ENCODE measurements at places on chromosomes 6 and 20. TPM values are rescaled to one million over a fixed set of nuclear protein-coding genes. Genes with fewer than 3 reads are reported as not detected.

DNA sequence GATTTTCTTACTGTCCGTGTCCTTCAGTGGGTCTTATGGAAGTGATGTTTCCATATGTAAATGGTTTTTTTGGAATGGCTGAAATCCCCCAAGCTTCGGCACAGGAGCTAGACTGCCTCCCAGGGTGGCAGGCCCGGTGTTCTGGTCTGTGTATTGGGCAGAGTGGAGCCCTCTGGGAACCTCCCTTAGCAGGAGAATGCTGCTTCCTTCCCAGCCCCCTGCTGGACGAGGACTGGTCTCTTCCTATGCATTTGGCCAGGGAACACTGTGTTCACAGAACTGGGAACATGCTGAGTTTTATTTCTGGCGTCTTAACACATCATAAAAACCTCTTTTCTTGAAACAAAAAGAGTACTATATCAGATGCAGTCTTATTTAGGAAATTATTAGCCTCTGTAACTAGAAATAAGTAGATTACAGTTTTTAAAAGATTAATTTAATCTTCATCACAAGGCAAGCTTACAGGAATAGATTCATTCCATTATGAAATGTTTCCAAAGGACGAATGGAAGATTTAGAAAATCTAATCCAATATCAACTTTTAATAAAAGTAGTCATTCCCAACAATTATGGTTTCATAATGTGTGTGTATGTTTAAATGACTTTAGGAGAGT lies 56.6 kb downstream of the SYTL3 start:
- peak; percentile 57 for DNase-seq

DNA sequence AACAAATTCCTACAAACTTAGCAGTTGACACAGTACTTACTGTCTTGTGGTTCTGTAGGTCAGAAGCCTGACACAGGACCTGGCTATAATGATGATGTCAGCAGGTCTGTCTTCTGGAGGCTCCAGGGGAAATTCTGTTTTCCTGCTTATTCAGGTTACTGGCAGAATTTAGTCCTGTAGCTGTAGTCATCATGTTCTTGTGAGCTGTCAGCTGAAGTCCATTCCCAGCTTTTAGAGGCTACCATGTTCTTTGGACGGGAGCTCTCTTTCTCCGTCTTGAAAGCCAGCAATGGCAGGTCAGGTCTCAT lies 99.2 kb downstream of the HIVEP1 start:
- DNase-seq: no peak

- no peak for DNase-seq
Observed at GRCh38 chr6:162151021-162151665, 576.4 kb downstream of the PRKN start.

- no peak for DNase-seq
Observed at GRCh38 chr20:56540415-56540814, 7.4 kb downstream of the FAM209B start.

GRCh38 chr20:21046413-21047070 lies 59.6 kb downstream of the LINC00237 start:
- no peak for DNase-seq

GRCh38 chr20:675453-676314 lies at the start of gene SCRT2:
TSS of gene SCRT2 (minus strand) at chr20:675802. CDS start at chr20:675601, 201 bp downstream.
- peak; percentile 91 for DNase-seq

DNA sequence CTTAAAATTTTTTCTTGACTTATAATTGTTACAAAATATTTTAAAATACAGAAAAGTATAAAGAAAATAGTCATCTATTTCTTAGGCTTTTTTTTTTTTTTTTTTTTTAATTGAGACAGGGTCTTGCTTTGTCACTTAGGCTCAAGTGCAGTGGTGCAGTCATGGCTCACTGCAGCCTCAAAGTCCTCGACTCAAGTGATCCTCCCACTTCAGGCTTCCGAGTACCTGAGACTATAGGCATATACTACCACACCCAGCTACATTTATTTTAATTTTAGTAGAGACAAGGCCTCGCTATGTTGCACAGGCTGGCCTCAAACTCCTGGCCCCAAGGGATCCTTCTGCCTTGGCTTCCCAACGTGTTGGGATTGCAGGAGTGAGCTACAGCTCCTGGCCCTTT lies 5.3 kb upstream of the ACAT2 start:
- no peak for DNase-seq

- DNase-seq: no peak
Observed at GRCh38 chr6:163367497-163368183, 46.9 kb upstream of the QKI start.

DNA sequence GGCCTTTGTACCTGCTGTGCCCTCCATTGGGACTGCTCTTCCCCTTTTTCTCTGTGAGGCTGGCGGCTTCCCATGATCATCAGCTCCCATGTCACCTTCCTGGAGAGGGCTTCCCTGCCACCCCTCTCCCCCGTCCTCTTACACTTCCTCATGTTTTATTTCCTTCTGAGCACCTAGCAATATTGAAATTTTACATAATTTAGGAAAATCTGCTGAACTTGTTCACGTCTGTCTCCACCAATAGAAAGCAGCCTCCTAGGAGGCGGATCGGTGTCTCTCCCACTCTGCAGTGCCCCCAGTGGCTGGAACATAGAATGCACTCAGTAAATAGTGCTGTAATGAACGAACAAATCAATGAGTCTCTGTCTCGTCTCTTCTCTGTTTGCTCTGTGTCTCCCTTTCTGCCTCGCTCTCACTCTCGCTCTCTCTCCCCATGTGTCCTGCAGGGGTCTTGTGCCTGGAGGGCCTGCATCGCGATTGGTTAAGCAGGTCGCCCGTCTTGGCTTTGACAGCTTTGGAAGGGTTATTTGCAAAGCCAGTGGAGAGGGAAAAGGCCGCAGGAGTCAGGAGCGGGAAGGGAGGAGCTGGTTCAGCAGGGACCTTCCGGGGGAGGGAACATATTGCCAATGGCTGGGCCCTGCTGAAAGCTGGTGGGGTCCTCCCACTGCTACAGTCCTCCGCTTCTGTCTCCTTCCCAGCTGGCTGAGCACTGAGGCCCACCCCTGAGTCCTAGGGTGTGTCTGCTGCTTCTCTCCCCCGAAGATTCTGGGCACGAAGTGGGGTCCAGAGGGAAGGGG lies 12.1 kb upstream of the OCSTAMP start:
- peak; percentile 72 for DNase-seq

GRCh38 chr6:1315560-1316386 lies 3.9 kb downstream of the FOXQ1 start:
- no peak for DNase-seq

DNA sequence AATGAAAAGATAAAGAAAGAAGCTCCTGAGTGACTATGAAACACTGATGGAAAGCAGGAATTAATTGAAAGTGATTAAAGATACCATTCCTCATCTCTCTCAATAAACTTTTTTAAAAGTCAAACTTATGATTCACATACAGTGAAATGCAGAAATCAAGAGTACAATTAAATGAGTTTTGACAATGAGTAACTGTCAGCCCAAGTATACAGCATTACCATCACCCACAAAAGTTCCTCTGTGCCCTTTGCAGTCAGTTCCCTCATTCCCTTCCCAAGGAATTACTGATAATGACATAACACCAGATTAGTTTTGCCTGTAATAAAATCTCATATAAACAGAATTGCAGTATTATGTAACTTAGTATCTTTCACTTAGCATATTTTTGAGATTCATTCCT lies 44.5 kb downstream of the ATG5 start:
- DNase-seq: no peak

DNA sequence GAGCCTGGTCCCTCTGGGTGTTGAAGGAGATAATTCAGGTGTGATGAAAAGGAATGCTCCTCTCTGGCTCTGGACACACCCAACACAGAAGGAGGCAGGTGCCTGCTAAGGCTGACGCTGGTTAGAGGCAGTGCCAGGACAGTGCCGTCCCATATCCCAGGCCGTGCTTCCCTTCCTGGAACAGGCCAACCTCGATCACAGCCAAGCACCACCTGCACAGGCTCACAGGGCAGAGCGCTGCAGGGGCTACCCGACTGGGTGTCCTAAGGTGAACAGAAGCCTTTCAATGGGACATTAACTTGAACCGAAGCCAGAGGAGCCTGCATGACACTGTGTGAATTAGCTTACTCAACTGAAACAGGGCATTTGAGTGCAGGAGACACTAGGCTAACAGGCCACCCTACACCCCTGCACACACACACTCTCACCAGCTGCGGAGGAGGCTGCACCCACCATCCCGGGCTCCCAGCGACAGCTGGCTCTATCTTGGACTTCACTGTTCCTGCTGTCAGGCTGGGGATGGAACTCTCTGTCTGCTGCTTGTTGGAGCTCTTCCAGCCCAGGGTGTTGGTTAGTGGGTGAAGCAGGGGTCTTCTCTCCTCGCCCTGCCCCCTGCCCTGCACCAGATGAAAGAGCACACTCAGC lies 347.2 kb downstream of the TAF4 start:
- no peak for DNase-seq

GRCh38 chr20:58359441-58359840 lies 29.6 kb upstream of the VAPB start:
- no peak for DNase-seq

- no peak for DNase-seq
Observed at GRCh38 chr6:97312241-97312640, 29.2 kb upstream of the MMS22L start.

DNA sequence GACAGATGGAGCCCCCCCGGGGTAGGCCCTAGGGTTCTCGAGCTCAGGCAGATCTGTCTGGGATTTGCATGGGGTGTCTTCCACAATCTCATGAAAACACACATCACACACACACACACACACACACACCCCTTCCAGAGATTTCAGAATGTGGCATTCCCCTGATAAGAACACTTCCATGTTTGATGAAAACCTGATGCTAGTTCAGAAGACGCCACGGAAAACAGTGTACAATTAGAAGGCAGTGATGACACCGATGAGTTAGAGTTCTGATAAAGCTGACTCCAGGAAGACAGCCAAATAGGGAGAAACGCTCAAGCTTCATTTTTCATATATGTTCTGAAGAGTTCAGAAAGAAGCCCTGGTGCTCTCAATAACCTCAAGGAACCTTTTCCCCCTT lies 438.7 kb upstream of the JARID2 start:
- no peak for DNase-seq

- DNase-seq: no peak
Observed at GRCh38 chr6:79911992-79912391, 35.4 kb downstream of the ELOVL4 start.

- no peak for DNase-seq
Observed at GRCh38 chr6:38501931-38502330, 137.8 kb downstream of the BTBD9 start.

DNA sequence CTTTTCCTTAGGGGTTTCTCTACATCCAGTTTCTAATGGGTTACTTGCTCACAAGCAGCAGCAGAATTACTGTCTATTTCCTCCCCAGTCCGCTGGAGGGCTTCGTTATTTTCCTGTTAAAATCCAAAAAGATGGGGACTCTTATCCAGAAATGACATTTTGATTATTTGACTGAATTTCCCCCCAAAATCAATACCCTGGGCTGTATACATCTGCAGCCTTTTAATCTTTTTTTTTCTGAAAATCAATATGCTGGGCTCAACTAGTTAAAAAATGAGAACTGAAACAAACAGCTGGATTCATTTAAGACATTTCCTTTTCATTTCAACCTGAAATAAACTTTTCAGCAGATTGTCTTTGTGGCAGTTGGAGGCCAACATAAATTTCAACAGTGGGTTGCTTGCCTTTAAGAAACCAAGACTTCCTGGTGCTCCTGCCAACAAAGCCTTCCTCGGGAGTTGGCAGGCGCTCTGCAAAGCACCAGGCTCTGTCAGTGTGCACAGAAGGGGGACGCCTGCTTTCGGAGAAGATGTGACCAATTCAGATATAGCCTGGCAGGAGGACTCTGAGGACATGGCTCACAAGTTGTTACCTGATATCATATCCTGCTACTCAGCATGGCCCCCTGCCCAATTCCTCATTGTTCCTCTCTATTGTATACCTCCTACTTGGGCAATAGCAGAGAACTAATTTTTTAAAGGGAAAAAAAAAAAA lies 204.7 kb upstream of the ARG1 start:
- DNase-seq: no peak

GRCh38 chr6:138404666-138405337 lies 779 bp downstream of the HEBP2 start:
- no peak for DNase-seq

- no peak for DNase-seq
Observed at GRCh38 chr6:135221042-135221441, 39.9 kb downstream of the MYB start.

GRCh38 chr20:634148-634925 lies 18.7 kb downstream of the SRXN1 start:
- DNase-seq: no peak

- DNase-seq: no peak
Observed at GRCh38 chr6:83231146-83231545, 38.0 kb downstream of the RWDD2A start.

- DNase-seq: no peak
Observed at GRCh38 chr6:159416891-159417560, 247.8 kb downstream of the FNDC1 start.

DNA sequence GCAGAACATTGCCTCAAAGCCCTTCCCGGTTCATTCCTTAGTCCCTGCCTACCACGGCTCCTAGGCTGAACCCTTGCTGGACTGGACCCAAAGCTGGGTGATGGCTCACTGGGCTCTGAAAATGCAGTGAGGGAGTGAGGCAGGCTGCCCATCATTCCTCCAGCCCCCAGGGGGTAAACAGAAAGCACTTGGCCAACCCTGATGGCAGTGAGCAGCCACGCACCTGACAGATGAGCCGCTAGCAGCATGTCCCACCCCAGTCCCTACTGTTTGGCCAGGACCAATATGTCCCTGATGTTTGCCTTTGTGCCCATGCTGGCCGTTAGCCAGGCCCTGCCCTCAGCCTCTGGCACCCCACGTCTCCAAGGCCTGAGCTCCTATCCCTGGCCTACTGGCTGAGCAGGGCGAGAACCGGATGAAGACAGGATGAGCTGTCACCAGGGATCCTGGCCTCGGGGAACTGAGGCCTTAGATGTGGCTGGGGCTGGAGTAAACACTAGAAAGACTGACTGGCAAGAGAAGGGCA lies 19.4 kb upstream of the BAK1 start:
- DNase-seq: no peak

DNA sequence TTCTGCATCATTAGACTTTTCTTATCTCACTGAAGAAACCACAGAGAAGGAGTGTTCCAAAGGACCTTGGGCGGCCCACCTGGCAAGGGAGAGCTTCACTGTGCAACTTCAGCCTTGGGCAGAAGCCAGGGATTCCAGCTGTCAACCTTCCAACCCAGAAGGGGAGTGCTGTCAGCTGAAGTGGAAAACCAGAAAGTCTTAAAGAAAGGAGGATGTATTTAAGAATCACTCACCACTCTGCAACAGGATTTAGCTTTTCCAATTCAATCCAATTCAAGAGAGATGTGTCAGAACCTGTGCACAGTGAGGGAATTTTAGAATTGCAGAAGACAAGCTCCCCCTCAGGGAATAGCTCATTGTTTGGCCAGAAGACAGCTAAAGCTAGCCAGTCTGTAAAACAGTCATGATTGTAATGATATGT lies 553.7 kb downstream of the CD83 start:
- DNase-seq: no peak

The ADAM33 gene
- 0.23 TPM for total RNA-seq

The CST5 gene
- not detected for total RNA-seq

The DLGAP4 gene
- total RNA-seq: 172 TPM

The EGFL8 gene
- total RNA-seq: 37.4 TPM

The RIMS1 gene
- 1.8 TPM for total RNA-seq

The NPEPL1 gene
- total RNA-seq: 37.6 TPM

The TRIM40 gene
- not detected for total RNA-seq

The DDO gene
- not detected for total RNA-seq

The HSP90AB1 gene
- total RNA-seq: 962 TPM

The CENPW gene
- total RNA-seq: 34.0 TPM

The TLDC2 gene
- not detected for total RNA-seq

The NFS1 gene
- 18.3 TPM for total RNA-seq
